Head of caudate nucleus (tissue), 42 donors: ENCODE measurements at places on chromosomes 7 and 10.

GRCh38 chr7:30038196-30038980 lies 10.2 kb downstream of the PLEKHA8 start:
- no peak for DNase-seq

DNA sequence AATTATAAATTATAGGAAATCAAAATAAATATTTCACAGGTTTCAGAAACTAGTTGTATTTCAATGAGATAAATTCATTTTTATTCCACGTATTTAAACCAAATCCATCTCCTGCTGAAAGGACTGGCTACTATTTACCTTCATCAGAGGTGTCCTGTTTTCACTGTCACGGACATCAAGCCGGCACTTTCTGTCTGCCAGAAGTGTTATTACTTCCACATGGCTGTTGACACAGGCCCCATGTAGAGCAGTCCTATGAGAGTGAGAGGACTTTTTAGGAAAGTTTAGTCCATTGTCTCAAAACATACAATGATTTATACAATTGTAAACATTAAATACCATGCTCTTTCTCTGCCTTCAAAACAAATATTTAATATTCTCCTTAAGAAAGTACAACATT lies 100.4 kb upstream of the ACBD5 start:
- DNase-seq: no peak

GRCh38 chr10:37436357-37436756 lies 311.0 kb downstream of the ANKRD30A start:
- no peak for DNase-seq

DNA sequence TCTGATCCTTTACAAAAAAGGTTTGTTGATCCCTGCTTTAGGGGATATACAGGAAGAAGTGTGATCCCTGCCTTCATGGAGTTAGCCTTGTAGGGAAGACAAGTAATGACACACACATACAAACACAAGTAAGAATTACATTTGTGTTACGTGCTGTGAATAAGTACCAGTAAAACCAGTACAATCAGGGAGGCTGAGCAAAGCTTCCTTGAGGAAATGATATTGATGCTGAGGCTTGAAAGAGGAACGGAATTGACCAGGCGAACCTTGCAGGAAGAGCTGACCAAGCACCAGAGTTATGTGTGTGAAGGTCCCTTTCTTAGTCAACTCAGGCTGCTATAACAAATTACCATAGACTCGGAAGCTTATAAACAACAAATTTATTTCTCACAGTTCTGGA lies 83.6 kb upstream of the CACUL1 start:
- DNase-seq: no peak

DNA sequence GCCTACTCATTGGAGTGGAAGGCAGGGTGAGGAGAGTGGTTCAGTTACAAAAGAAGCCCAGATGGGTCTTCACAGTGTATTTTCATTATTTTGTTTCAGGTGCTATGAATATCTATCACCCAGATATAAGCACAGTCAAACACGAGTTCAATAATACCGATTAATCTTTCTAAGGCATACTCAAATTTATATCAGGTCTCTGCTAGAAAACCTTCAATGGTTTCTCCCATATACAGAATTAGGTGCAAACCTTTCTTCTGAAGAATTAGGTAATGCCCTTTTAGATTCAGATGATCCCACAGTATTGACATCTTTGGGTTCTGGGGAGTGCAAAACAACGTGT lies 14.7 kb upstream of the HPS1 start:
- no peak for DNase-seq

- no peak for DNase-seq
Measured at GRCh38 chr7:28847681-28848080, 110.4 kb downstream of the TRIL start.

GRCh38 chr10:4183761-4184261 lies 398.8 kb upstream of the KLF6 start:
- no peak for DNase-seq

GRCh38 chr7:136919820-136920219 lies 51.4 kb downstream of the CHRM2 start:
- no peak for DNase-seq

- DNase-seq: no peak
Measured at GRCh38 chr7:157270060-157270444, 66.8 kb upstream of the DNAJB6 start.

- no peak for DNase-seq
Measured at GRCh38 chr7:130372402-130373165, 7.7 kb upstream of the CPA1 start.

- peak; percentile 60 for DNase-seq
Measured at GRCh38 chr10:97499561-97500296, 1.0 kb downstream of the UBTD1 start.

DNA sequence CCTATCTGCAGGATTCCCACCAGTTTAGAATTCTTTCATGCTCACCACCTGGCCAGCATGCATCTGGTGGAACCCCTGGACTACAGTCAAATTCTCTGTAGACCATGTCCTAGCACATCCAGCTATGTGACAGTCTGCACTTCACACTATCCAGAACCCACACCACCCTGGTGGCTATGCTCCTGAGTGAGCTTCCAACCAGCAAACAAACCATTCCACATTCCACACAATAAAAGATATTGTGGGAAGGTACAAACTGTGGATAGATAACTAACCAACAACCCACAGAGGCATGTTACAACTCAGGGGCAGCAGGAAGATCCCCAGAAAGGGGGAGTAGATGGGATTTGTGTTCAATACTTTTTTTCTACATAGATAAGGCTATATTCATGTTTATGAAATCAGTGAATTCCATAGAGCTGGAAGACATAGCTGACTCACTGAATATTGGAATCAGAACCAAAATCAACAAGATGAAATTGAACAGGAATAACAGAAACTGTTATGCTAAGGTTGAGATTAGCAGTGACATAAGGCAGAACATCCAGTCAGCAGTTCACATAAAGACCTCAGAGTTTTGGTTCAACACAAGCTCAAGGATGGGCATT lies 72.5 kb downstream of the LRRC17 start:
- no peak for DNase-seq

- DNase-seq: no peak
Measured at GRCh38 chr7:68393051-68393450, 1205.2 kb upstream of the AUTS2 start.

DNA sequence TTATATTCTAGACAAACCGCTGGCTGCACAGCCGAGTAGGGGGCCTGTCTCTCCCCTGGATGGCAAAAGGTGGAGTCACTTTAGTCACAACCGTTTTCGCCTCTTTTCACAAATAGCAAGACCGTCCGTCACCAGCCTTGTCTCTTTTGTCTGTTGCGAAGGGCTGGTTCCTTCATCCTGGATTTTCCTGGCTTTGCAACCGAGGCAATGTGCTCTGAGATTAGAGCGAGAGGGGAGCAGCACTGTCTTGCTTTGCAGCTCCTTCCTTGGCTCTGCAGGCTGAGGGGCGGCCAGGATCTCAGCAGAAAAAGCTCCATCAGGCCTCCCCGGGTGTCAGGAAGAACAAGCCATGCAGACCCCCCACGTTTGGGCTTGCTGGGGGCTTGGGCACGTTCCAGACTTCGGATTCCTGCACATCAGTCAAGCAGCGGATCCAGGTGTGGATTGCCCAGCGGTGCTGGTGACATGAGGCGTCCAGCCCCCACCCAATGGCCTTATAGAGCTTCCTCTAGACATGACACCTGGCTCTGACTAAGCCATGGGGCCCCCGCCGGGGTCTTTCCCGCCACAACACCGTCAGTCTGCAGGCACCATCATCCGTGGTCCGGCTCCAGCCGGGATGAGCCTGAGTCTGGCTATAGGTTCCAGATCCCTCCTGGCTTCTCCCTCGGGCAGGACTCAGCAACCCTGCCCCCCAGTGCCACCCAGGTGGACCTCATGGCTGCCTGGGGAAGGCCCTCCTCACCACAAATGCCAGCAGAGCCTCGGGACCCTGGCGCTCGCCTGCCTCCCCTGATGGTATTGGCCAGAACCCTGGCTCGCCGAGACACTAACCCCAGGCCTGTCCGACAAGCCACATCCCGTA lies 467.6 kb upstream of the FOXK1 start:
- DNase-seq: no peak

- no peak for DNase-seq
Measured at GRCh38 chr7:142760071-142760642, 10.6 kb upstream of the PRSS2 start.

- no peak for DNase-seq
Measured at GRCh38 chr7:24729365-24730017, 27.8 kb downstream of the GSDME start.

DNA sequence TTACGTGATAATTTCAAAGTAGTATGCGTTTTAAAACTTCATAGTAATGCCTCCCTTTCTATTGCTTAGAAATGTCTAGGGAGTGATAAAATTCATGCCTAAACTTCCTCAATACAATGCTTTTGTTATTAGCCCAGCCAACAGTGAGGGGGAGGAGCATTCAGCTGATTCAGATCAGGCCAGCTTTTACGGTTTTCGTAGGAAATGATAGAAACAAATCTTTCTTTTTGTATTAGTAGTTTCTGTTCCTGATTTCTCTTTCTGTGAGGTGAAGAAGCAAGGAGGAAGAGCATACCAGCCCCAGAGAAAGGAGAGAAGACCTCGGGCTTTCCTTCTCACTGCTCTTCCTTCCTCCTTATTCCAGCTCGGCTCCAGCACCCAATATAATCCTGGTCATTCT lies 35.2 kb upstream of the ITPRID1 start:
- no peak for DNase-seq

GRCh38 chr10:49465736-49466135 lies 69.8 kb upstream of the DRGX start:
- DNase-seq: no peak

DNA sequence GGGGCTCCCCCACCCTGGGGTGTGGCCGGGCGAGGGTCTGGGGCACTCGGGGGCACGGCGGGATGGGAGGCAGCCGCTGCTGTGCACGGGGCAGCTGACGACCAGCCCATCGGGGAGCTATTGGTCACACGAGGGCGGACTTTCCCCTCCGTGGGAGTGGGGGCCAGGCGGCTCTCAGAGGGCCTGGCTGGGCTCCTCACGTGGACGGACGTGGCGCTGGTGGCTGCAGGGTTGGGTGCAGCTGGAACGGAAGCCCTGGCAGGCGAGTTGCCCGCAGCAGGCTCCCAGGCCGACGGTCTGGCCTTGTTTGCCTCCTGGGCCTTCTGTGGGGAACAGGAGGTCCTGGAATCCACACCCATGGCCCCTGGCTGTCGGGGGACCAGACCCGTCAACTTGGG lies 14.3 kb downstream of the MICALL2 start:
- DNase-seq: no peak

DNA sequence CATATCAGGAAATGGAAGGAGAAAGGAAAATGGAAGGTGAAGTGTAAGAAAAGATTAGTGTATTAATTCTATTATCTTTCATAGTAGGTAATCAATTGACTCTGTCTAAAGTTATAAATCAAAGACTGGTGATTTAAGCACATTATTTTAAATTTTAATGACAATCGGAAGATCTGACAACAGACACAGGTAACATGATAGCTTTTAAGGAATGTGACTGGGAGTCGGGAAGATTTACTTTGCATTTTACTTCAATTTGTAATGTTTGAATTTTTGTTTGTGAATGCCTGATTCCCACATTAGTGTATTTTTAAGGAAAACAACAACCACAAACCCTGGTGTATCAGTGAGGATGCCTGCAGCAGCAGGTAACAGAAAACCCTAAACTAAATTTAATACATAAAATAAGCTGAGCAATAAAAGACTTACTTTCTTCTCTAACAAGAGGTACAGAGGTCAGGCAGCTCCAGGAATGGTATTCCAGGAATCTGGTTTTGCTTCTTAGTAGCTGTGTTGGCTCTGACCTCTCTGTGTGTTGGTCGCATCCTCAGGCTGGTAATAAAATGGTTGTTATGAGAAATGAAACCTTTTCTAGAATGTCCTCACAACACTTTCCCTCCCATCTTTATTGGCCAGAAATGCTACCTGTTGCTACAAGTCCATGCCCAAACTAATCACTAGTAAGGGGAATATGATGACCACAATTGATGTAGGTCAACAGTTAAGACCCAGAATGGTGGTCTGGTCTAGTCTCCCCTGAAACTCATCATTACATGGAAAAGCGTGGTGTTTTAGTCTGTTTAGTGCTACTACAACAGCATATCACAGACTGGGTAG lies 12.2 kb downstream of the DNAJB9 start:
- no peak for DNase-seq

- no peak for DNase-seq
Measured at GRCh38 chr10:28241741-28242399, 61.0 kb downstream of the MPP7 start.

DNA sequence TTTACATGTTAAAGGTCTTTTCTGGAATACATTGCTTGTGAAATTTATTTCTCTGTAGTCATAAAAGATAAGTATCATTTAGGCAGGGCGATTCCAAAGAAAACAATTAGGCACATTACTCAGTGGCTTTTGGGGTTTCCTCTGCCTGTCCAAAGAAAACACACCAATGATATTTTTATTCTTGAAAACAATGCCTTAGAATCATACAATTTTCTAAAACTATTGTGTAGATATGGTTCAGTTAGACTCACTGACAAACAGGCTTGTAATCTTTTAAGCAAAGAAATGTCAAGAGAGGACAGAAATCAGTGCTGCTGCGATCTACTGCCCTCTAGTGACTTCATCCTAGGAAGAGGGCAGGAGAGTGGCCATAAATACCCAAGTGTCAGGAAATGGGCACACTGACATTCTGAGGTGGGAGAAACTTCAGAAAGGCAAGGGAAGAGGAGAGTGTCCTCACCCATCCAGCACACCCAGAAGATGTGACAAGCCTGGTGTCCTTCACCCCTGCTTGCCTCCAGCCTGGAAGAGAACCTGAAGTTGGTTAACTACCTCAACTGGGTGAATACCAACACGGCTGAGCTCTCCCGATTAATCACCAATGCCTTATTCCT lies 120.5 kb downstream of the GALNT11 start:
- peak; percentile 61 for DNase-seq

- no peak for DNase-seq
Measured at GRCh38 chr7:91565499-91566401, 301.5 kb downstream of the FZD1 start.

- DNase-seq: no peak
Measured at GRCh38 chr7:135466442-135467206, 43.3 kb downstream of the CNOT4 start.

DNA sequence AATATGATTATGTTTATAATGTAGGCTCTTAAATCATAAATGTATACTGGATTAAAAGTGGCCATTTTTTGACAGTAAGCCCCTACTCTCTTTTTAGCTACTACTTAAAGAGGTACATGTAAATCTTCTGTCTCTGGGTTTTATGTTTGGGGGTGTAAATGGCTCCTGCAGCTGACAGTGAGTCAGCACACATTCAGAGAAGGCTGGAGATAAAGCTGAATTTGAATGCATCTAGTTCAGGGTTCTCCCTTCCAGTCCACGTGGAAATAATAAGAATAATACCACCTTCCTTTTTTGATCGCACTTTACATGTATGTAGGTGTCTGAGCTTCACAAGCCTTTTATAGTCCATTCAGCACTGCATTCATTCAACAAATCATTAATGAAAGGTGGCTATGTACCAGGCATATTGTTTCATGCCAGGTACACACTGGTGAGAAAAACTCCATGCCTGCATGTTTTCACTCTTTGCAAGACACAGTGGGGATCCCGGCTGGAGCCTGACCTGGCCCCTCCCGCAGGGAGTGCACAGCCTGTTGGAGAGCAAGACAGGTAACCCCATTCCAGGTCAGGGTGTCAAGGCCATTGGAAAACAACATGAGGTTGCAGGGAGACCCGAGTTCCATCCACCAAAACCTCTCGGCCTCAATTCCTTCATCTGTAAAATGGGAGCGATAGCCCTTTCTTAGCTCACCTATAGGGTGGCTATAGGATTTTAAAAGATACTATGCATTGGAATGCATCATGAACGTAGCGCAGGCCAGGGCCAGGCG lies 107.5 kb upstream of the ANLN start:
- DNase-seq: no peak
